ENCODE measurements at places on chromosomes 1 and 21. TPM values are rescaled to one million over a fixed set of nuclear protein-coding genes. Genes with fewer than 3 reads are reported as not detected.

Gene C2CD4D
- not detected for total RNA-seq

Gene TMEM51
- not detected for total RNA-seq

- no peak overlapping the region for H3K27ac ChIP-seq
- H3K36me3 ChIP-seq = peaks cover 8% of the 10 kb centered on the region
- no peak for DNase-seq
- H3K27me3 ChIP-seq = no peaks in the 10 kb centered on the region
- H3K4me1 ChIP-seq = peaks cover 14% of the 10 kb centered on the region
Observed at GRCh38 chr1:201488830-201489589, 17.9 kb downstream of the CSRP1 start.

- no peaks in the 10 kb centered on the region for H3K36me3 ChIP-seq
- no peak overlapping the region for H3K27ac ChIP-seq
- H3K4me3 ChIP-seq = no peak overlapping the region
- H3K4me1 ChIP-seq = peaks cover 9% of the 10 kb centered on the region
- DNase-seq = no peak
Observed at GRCh38 chr21:30979054-30979453, 59.2 kb downstream of the KRTAP19-8 start.

Gene TNNI3K
- total RNA-seq = 0.90 TPM

- DNase-seq = no peak
- H3K27me3 ChIP-seq = no peaks in the 10 kb centered on the region
- no peak overlapping the region for H3K27ac ChIP-seq
- H3K4me3 ChIP-seq = no peak overlapping the region
- no peaks in the 10 kb centered on the region for H3K36me3 ChIP-seq
Observed at GRCh38 chr1:7995437-7995836, 30.7 kb downstream of the ERRFI1 start.

Gene AMIGO1
- total RNA-seq = 1.1 TPM

GRCh38 chr1:229139331-229140118 is 131.4 kb upstream of the RAB4A start:
- no peak overlapping the region for H3K4me3 ChIP-seq
- H3K4me1 ChIP-seq = no peaks in the 10 kb centered on the region
- H3K27me3 ChIP-seq = no peaks in the 10 kb centered on the region
- no peaks in the 10 kb centered on the region for H3K36me3 ChIP-seq
- H3K27ac ChIP-seq = no peak overlapping the region

Gene C1orf116
- not detected for total RNA-seq

DNA sequence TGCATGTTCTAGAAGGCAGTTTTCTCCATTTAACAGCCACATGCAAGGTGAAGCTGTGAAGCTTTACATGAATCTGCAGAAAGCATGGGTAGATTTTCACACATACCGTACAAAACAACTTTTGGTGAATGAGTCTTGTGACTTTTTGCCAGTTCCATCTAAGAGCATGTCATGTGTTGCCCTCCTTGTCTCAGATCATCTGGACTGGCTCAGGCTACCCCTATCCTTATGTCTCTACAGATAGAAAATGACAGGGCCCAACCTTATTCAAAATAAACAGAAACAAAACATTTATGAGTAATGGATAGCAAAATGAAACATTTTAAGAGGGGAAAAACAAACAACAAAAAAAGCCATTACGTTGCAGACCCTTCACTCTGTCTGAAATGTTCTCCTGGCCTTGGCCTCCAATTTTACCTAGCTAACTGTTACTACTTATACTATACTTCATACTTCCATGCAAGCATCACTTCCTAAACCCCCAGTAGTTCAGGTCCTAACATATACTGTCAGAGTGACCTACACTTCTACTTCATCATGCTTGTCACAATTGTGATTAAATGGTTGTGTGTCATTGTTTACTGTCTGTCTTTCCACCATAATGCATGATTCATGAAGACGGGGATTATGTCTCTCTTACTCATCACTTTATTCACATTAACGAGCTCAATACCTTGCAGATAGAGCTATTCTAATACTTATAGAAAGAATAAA is 39.0 kb downstream of the LRRC8C start:
- H3K36me3 ChIP-seq = no peaks in the 10 kb centered on the region
- H3K4me3 ChIP-seq = no peak overlapping the region
- H3K27ac ChIP-seq = no peak overlapping the region
- no peaks in the 10 kb centered on the region for H3K27me3 ChIP-seq
- H3K4me1 ChIP-seq = peaks cover 43% of the 10 kb centered on the region

DNA sequence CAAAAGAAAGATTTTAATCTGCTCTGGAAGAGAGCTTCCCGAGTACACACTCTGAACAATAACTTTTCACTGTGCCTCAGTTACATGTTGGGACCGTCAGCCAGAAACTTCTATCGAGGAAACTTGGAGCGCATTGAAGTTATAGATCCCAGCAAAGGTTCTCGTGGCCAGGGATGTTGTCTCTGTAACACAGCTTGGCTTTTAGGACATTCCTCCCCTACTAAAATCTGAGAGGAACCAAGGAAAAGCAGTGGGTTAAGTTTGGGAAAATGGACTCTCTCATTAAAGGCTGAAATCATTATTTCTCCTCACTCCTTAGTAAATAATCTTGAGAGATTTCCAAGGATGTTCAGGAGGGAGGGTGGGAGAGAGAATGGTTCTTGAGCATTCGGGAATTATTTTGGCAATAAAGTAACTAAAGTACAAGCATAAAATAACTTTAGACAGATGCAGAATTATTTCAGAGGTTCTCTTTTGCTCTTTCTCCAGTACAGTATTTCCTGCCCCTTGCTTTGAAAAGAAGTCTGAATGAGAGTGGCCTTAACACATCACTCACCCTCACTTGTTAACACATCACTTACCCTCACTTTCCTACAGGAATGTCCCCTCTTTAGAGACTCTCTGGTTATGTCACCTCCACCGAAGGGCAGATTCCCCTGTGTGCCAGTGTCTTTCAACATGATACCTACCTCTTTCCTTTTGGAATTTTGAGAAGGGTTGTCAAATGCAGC is 1.8 kb upstream of the NFIA start:
- no peaks in the 10 kb centered on the region for H3K27me3 ChIP-seq
- peak overlapping the region; percentile 76 for H3K4me3 ChIP-seq
- peak overlapping the region; percentile 95 for H3K27ac ChIP-seq
- DNase-seq = peak; percentile 55
- no peaks in the 10 kb centered on the region for H3K36me3 ChIP-seq

Gene NBPF4
- total RNA-seq = not detected

DNA sequence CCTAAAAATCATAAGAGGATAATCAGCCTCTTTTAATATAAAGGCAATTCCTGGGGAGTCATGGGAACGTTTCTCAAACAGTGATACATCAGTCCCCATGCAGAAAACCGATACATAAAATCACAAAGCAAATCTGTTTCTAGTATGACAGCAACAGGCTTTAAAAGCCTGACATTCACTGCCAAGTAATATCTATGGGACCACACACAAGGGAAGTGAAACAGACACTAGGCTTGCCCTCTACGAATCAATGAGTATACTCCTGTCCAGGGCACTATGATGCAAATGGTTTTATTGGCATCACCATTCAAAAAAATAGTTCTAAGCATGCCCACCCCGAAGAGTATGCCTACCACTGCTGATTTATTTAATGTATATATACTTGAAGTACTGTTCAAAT is 54.4 kb downstream of the TIAM1 start:
- DNase-seq = no peak
- H3K27ac ChIP-seq = no peak overlapping the region
- no peaks in the 10 kb centered on the region for H3K4me1 ChIP-seq
- no peaks in the 10 kb centered on the region for H3K27me3 ChIP-seq

Gene ACTL8
- total RNA-seq = not detected

GRCh38 chr1:60581455-60582220 is 500.7 kb upstream of the NFIA start:
- H3K27me3 ChIP-seq = no peaks in the 10 kb centered on the region
- H3K36me3 ChIP-seq = no peaks in the 10 kb centered on the region
- no peak for DNase-seq
- H3K27ac ChIP-seq = no peak overlapping the region
- H3K4me1 ChIP-seq = no peaks in the 10 kb centered on the region
- H3K4me3 ChIP-seq = no peak overlapping the region

- no peaks in the 10 kb centered on the region for H3K36me3 ChIP-seq
- no peak overlapping the region for H3K4me3 ChIP-seq
Observed at GRCh38 chr1:1181938-1182410, 8.3 kb downstream of the TTLL10 start.
